ENCODE measurements at places on chromosomes 6 and 20.

GRCh38 chr20:56359212-56360132 lies 698 bp downstream of the FAM210B start:
- DNase-seq, result peak; percentile 83

GRCh38 chr6:130076512-130076911 lies 58.1 kb downstream of the L3MBTL3 start:
- DNase-seq, result no peak

DNA sequence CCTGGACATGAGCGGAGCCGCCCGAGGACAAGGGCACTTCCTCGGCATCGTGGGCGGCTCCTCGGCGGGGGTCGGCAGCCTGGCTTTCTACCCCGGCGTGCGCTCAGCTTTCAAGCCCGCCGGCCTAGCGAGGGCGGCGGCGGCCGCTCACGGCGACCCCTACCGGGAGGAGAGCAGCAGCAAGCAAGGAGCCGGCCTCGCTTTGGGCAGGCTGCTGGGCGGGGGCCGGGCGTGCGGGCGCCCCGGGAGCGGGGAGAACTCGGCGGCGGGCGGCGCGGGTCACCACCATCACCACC lies 6.7 kb downstream of the PRDM13 start:
- peak; percentile 83 for DNase-seq

DNA sequence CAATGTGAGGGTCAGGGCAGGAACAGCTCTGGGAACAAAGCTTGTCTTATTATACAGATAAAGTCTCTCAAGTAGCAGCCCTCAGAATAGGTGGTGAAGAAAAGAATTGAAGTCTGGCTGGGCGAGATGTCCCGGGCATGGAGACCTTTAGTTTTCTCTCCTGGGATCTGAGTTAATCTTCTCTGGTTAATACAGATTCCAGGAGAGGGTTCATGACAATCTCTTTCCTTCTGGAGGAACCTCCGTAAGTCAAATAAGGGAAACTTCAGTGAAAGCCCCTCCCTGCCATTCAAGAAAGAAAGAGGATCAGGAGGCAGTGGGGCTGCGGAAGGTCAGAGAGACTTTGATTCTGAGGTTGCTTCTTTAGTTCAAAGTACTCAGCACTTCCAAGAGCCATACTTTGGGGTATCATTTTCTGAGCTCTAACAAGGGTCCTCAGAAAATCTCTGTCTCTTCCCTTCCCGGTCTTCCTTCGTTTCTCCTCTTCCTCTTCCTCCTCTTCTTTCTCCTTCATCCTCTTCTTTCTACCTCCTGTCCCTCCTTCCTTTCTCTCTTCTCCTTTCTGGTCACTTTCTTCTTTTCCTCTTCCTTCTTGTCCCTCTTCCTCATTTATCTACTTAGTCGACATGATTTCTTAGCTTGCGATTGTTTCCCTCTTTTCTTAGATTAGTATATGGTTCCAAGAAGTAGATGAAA lies 4.6 kb upstream of the ZNF184 start:
- no peak for DNase-seq

- DNase-seq, result no peak
Observed at GRCh38 chr20:62977613-62978560, 25.4 kb downstream of the SLC17A9 start.

DNA sequence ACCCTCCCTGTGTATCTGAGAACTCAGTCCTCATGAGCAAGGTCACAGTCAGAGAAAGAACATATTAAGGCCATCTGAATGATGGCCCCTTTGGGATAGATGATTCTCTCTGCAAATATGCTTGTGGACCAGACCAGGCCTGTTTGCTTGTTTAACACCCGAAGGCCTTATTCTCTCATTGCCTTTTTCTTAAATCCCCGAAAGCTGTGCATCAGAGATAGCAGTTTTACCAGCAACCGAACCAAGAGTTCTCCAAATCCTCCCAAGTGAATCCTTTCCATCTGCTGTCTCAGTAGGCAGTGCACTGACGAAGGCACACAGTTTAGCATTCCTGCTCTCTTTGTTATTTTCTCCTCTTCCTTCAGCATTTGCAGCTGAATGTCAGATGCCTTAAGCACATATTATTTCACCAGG lies 79.8 kb downstream of the TRMT6 start:
- no peak for DNase-seq

- DNase-seq, result no peak
Observed at GRCh38 chr6:110408901-110409300, 6.5 kb downstream of the DDO start.

DNA sequence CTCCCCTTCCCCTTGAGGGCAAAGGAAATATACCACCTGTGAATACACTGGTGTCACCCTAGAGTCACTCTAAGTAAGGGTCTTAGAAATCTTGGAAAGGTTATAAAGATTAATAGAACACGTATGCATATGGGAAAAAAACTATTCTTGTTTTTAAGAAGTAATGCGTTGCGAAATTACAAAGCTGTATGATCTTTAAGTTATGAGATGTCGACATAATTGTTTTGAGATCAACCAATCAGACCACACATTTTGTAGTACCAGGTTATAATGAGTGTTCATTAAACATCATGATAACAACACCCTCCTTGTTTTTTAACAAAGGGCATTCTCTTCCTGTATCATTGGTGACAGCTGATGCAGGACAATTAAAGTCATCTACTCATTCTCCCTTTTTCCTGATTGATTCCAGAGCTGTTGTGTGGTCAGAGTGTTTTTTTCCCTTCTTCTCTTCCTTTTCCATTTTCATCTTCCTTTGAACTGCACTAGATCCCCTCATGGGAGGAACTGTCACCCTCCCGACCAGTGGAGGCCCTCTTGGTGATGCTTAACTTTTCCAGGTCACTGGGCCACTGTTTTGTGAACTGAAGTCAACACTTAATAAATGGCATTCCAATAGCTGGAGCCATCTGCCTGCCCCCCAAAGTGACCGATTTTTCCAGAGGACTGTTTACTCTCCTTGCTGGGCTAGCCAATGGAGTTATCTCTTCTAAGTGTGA lies 37.0 kb downstream of the PRDM1 start:
- DNase-seq, result no peak

- DNase-seq, result peak; percentile 68
Observed at GRCh38 chr6:8243475-8243874, 141.1 kb upstream of the EEF1E1 start.

DNA sequence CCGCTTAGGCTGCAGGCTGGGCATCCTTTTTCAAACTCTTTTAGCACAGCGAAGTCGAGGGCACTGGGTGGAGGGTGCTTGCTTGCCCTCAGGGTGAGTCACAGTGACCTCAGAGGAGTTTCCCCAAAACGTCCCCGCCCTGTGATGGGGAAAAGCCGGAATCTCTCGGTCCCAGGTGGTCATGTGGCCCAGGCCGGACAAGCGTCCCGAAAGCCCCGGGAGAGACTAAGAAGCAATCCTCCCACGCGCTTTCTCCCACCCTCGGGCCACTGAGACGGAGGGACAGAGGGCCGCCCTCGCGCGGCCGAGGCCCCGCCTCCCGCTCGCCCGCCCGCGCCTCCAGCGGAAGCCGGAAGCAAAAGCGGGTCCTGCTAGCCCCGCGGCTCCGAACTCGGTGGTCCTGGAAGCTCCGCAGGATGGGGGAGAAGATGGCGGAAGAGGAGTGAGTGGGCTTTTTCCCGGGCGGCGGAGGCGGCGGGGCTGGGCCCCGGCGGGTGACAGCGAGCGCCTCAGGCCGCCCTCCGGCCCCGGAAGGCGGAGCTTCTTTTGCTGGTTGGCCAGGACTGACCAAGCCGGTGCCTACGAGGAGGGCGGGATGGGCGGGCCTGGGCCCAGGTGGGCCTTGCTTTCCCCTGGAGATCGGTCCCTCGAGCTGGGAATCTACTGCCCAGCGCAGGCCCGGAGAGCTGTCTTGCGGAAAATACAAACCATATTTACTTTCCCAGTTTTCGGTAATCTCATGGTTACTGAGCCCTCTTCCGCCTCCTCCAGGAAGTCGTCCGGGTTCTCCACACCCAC lies at the start of gene SLC9A8:
Gene SLC9A8, plus strand, starts transcription at position 322 of the 798 bp plus-strand sequence. Its CDS starts 95 bp downstream, at position 417.
- DNase-seq, result peak; percentile 94

DNA sequence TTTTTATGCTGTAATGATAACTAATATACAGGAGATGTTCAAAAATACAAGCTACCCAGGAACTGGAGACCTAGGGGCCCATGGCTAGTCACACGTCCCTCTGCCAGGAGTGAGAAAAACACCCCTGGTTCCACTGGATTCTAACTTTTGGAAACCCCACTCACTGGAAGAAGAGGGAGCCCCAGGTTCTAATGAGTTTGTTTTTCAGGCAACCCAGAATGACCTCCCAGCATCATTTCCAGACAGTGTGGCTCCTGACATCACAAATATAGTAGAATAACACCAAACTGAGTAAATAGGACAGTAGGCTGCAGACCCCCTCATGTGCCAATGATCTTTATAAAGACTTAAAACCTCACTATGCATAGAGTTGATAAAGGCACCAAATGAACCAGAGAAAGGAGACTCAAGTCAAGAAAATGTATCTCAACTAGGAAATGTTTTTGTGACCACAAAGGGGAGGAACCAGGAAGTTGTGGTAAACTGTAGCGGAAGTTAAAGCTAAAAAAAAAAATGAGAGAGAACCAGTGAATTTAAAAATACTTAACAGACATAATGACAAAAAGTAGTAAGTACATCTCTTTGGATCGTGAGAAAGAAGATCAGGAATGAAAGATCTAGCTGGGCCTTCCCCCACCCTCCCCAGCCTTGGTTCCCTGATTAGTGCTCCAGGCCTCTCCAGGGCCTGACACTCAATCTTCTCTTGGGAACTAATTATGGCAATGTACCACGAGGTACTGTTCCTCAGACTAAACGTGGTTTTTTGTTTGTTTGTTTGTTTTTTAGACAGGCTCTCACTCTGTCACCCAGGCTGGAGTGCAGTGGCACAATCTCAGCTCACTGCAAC lies 19.8 kb downstream of the HLA-E start:
- DNase-seq, result peak; percentile 17

- DNase-seq, result no peak
Observed at GRCh38 chr6:126007800-126008199, 21.5 kb downstream of the TRMT11 start.

DNA sequence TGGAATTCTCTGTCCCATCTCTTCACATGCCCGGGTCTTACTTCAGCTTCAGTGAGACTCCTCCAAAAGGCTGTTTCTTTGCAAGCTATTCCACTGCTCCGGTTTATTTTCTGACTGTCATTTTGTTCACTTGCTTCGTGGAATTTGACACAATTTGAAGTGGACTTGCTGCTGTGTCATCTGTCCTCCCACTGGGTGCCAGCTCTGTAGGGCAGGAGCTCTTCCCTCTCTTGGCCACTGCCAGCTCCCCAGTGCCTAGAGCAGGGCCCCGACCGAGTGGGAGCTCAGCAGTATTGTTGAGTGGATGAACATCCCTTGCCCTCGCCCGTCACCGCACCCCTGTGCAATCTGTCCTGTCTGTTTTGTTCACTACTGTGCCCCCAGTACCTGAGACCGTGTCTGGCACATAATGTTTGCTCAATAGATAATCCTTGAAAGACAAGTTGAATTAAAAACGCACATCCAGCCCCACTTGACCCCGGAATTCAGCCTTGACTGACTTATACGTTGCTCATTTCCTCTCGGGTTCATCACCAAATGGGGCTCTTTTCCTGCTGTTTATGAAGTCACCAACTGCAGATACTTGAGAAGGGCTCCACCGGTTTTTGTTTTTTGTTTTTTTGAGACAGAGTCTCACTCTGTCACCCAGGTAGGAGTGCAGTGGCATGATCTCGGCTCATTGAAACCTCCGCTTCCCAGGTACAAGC lies 170.3 kb upstream of the KCNG1 start:
- peak; percentile 46 for DNase-seq

GRCh38 chr20:3405139-3405538 lies 2.3 kb downstream of the DNAAF9 start:
- DNase-seq, result peak; percentile 57

- DNase-seq, result peak; percentile 76
Observed at GRCh38 chr6:108260126-108260808, 573 bp downstream of the SNX3 start.

- no peak for DNase-seq
Observed at GRCh38 chr6:100305209-100305869, 159.4 kb downstream of the SIM1 start.

DNA sequence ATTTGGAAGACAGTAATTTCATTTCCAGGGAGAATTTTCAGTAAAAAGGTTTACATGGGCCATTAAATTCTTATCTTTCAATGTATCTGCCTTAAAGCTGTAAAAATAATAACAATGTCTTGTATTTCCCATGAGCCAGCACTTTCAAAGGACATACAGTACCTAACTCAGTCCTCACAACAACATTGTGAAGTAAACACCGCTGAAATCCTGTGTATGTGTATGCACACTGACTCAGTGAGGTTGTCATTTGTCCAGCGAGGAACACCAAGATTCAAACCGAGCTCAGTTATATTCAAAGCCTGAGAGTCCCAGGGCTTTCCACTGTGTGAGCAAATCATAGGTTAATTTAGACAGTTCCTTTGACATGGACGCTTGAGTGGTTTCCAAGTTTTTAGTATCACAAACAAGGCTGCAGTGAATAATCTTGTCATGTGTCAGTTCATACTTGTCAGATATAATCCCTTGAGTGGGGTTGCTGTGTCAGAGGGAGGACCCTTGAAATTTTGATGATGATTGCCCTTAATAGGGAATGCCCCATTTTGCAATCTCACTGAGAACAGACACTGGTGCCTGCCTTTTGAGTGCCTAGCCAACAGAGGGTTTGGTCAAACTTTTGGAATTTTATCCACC lies 50.0 kb upstream of the SLC22A23 start:
- DNase-seq, result no peak

- no peak for DNase-seq
Observed at GRCh38 chr6:33865478-33866077, 61.8 kb upstream of the MLN start.

GRCh38 chr6:1851681-1852456 lies 242.2 kb downstream of the FOXC1 start:
- no peak for DNase-seq

GRCh38 chr6:166950443-166950821 lies 5.9 kb downstream of the RNASET2 start:
- DNase-seq, result peak; percentile 43

GRCh38 chr6:28656715-28657114 lies 131.0 kb downstream of the GPX5 start:
- no peak for DNase-seq

DNA sequence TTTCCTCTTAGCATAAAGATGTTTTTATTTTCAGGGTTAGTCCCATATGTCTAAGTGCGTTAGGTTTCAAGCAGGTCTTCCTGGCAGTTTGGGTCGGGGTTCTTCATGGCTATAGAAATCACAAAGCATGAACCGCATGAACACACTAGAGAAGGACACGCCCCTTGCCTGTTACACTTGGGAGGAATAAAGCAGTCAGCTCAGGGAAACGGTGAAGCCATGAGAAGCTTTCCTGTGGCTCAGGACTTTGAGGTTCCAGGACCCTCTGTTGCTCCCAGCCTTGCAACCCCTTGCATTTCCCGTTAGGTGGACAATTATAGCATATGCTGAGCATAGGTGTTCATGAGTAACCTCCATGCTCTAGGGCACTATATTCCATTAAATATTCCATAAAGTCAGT lies 96.7 kb downstream of the SYCP2 start:
- no peak for DNase-seq

GRCh38 chr6:125804264-125804663 lies 13.5 kb downstream of the NCOA7 start:
- no peak for DNase-seq

- peak; percentile 83 for DNase-seq
Observed at GRCh38 chr20:19981031-19981451, 36.1 kb upstream of the NAA20 start.
